Fibroblast of skin of back (primary cell): ENCODE measurements at places on chromosomes 2 and 18.

- peak; percentile 56 for DNase-seq
Observed at GRCh38 chr2:190664240-190664639, 15.4 kb downstream of the NAB1 start.

- no peak for DNase-seq
Observed at GRCh38 chr2:25331686-25332365, 9.9 kb downstream of the DNMT3A start.

GRCh38 chr18:27198036-27198435 is 12.9 kb upstream of the CHST9 start:
- no peak for DNase-seq

GRCh38 chr2:26675651-26676255 is 16.8 kb upstream of the KCNK3 start:
- DNase-seq: no peak

GRCh38 chr18:2958819-2959298 is 54.1 kb downstream of the LPIN2 start:
- DNase-seq: no peak

DNA sequence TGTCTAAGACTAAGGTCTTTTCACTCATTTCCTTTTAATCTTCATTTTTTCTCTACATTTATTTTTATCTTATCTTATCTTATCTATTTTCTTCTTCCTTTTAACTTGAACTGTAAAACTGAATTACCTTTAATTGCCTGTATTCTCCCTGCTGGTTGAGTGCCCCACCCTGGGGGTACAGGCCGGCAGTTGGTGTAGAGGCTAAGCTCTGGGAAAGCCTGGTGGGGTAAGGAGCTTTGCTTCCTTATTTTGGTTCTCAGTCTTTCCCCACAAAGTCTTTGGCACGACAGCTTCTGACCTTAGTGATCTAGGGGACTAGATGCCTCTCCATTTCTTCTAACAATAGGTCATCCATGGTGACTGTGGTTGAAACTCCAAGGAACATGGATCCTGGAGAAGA is 26.8 kb upstream of the HAAO start:
- no peak for DNase-seq

GRCh38 chr2:127173057-127173456 is 47.0 kb downstream of the CYP27C1 start:
- peak; percentile 94 for DNase-seq

- DNase-seq: no peak
Observed at GRCh38 chr2:28704621-28705020, 47.0 kb upstream of the PPP1CB start.

GRCh38 chr2:39181297-39181696 is 60.4 kb upstream of the SOS1 start:
- no peak for DNase-seq

DNA sequence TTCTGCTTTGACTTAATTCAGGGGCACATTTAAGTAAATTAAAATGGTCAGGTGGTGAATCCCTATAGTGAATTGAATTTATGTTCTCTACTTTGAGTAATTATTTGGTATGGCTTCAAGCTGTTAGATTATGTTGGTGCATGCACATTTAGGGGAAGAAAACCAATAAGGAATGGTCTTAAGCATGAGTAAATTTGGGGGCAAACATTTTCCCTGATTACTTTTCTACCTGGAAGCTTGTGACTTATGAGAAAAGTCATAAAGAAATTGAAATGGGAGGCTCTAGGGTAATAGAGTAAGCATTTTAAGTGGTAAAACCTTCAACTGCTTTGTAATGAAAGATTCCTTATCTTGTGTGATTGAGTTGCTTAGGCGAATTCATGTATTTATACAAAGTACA is 112.5 kb downstream of the MYO1B start:
- DNase-seq: no peak

GRCh38 chr2:41101281-41101680 is 649.4 kb upstream of the SLC8A1 start:
- no peak for DNase-seq

DNA sequence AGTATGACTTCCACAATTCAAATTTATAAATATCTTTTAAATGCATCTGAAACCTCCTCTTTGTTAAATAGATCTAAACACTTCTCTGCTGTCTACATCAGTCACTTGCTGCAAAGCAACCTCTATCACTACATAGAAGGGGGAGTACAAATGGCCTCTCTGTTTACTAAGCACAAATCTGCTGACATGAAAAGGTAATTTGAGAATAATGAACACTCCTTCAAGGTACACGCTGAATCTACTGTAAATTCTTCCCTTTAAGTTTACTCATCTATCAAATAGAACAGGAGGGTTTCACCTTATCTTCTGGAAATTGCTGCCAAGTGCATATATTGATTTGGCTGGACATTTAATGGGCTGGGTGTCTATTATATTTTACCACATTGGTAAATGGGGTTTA is 879.6 kb downstream of the SUCLG1 start:
- DNase-seq: no peak
